ENCODE measurements at places on chromosomes 4 and X. TPM values are rescaled to one million over a fixed set of nuclear protein-coding genes. Genes with fewer than 3 reads are reported as not detected.

DNA sequence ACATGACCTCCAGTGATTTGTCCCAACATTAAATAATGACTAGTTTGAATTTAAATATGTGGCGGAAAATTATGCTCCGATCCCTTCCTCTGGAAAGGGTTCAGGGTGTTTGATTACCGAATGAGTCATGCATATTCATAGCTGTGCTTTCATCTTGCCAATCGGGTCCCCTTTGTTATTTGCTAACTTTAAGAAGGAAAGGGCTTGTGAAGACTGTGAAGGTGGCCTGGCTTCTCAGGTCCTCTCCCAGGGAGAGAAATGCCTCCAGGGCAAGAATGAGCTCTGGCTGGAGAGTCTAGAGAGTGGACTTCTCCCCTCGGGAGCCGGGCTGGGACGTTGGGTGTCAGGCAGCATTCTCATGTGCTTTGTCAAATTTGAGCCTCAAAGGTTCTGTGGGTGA is 155.5 kb upstream of the PSAPL1 start:
- no peak overlapping the region for H3K4me3 ChIP-seq
- DNase-seq, result no peak
- no peak overlapping the region for H3K27ac ChIP-seq

DNA sequence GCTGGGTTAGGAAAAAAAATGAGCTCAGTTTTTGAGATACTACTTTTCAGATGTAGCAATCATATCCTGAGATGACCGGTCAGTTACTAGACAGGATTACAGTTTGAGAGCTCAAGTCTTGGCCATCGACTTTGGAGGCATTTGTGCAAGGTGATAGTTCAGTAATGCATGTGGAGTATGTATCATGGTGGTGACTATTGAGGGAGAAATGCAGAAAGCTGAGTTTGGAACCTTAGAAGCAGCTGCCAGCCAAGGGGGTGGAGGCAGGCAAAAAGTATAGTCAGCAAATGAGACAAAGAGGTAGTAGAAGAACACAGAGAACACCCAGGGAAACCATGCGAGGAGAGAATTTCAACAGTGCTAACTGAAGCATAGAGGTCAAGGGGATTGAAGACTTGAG is 48.7 kb upstream of the SLC4A4 start:
- no peak overlapping the region for H3K4me3 ChIP-seq
- no peak for DNase-seq
- H3K4me1 ChIP-seq, result peaks cover 34% of the 10 kb centered on the region
- peak overlapping the region; percentile 13 for H3K27ac ChIP-seq
- no peaks in the 10 kb centered on the region for H3K27me3 ChIP-seq
- H3K36me3 ChIP-seq, result no peaks in the 10 kb centered on the region

- H3K27ac ChIP-seq, result no peak overlapping the region
- no peak overlapping the region for H3K4me3 ChIP-seq
- H3K4me1 ChIP-seq, result peaks cover 25% of the 10 kb centered on the region
- H3K36me3 ChIP-seq, result no peaks in the 10 kb centered on the region
- DNase-seq, result no peak
- no peaks in the 10 kb centered on the region for H3K27me3 ChIP-seq
Measured at GRCh38 chr4:5447755-5448154, 260.6 kb downstream of the EVC2 start.

- no peak overlapping the region for H3K27ac ChIP-seq
- DNase-seq, result no peak
- H3K4me3 ChIP-seq, result no peak overlapping the region
- no peaks in the 10 kb centered on the region for H3K36me3 ChIP-seq
- H3K4me1 ChIP-seq, result no peaks in the 10 kb centered on the region
Measured at GRCh38 chr4:7722766-7723387, 216.8 kb downstream of the AFAP1 start.

- no peaks in the 10 kb centered on the region for H3K27me3 ChIP-seq
- no peak overlapping the region for H3K4me3 ChIP-seq
- no peak overlapping the region for H3K27ac ChIP-seq
- peaks cover 13% of the 10 kb centered on the region for H3K4me1 ChIP-seq
Measured at GRCh38 chr4:1176398-1177273, 4.3 kb upstream of the SPON2 start.

- no peaks in the 10 kb centered on the region for H3K36me3 ChIP-seq
- no peaks in the 10 kb centered on the region for H3K27me3 ChIP-seq
- no peak overlapping the region for H3K27ac ChIP-seq
- DNase-seq, result no peak
Measured at GRCh38 chr4:125276811-125277210, 37.9 kb upstream of the FAT4 start.

DNA sequence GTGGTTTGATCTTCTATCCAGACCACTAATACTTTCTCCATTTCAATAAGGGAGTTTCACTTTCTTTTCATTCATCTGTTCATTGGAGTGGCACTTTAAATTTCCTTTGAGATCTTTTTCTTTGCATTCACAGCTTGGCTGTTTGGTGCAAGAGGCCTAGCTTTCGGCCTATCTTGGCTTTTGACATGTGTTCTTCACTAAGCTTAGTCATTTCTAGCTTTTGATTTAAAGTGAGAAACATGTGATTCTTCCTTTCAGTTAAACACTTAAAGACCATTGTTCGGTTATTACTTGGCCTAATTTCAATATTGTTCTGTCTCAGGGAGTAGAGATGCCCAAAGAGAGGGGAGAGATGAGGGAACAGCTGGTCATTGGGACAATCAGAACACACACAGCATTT is 24.3 kb downstream of the CXCL13 start:
- no peak overlapping the region for H3K27ac ChIP-seq
- no peaks in the 10 kb centered on the region for H3K4me1 ChIP-seq
- no peaks in the 10 kb centered on the region for H3K36me3 ChIP-seq
- peaks cover 5% of the 10 kb centered on the region for H3K27me3 ChIP-seq
- no peak overlapping the region for H3K4me3 ChIP-seq
- DNase-seq, result no peak

DNA sequence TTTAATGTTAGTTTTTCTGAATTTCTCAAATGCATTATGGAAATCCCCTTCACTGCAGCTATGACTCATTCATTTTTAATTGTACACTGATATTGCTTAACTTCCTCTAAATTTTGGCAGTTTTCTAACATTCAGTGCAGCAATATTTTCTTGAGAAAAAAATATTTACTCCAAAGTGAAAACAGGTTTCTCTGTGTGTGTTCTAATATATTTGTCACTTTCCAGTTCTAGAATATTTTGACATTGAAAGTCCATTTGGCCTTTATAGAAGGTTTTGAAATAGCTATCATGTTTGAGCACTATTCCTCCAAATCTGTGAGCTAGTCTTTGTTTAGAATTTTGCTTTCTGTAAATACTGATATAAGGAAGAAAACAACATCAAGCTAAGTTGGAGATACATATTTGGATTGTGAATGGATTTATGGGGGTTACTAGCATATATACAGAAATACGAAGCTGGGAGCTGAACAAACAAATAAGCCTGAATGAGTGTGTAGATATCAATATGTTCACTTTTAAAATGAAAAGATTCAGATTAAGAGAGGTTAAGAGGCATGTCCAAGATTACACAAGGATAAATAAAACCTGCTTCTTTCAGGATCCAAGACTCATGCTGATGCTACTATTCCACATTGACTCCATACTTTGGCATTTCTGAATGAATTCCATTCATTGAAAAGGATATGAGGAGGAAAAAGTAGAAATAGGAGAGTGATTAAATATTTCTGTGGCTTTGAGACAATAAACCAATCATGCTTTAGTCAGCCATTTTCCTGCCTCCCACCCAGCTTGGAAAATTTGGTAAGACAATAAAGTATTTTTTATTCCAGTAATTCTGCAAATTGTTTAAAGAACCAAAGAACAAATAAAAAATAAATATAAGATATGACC is 57.3 kb upstream of the SLIT2 start:
- H3K4me3 ChIP-seq, result no peak overlapping the region
- no peaks in the 10 kb centered on the region for H3K36me3 ChIP-seq
- no peak overlapping the region for H3K27ac ChIP-seq
- no peak for DNase-seq
- peaks cover 10% of the 10 kb centered on the region for H3K4me1 ChIP-seq

Gene INPP4B
- total RNA-seq, result 18.7 TPM

DNA sequence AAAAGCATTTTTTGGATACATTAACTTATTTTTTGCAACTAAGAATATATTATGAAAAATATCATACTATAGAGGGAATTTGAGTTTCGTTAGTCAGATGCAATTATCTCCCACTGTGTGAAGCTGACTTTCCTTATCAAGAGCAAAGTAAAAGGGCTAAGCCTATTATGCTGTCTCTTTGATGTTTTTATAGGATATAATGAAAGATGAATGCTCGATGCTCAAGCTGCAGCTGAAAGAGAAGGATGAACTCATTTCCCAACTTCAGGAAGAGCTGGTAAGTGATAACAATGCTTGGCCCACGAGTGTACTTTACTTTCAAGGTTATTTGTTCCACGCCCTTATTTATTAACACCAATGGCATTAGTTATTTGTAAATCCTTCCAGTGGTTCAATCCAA is 688.4 kb downstream of the CCSER1 start:
- H3K4me3 ChIP-seq, result no peak overlapping the region
- no peaks in the 10 kb centered on the region for H3K27me3 ChIP-seq
- H3K4me1 ChIP-seq, result no peaks in the 10 kb centered on the region
- no peak for DNase-seq
- H3K36me3 ChIP-seq, result no peaks in the 10 kb centered on the region
- H3K27ac ChIP-seq, result no peak overlapping the region

DNA sequence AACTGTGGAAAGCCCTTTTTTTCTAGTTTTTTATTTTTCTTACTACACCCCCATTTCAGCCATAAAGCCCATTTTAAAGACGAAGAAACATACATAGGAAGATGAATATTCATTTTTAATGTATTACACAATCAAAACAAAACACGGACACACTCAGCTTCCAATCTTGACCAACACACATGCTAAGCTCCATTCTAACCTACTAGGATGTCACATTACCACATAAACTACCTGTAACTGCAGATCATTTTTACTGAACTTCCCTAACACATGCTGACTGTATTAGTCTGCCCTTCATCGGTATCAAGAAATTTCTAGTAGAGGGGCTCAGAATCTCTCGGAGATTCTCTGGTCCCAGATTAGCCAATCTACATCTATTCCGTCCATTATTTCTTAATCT is 1.8 kb downstream of the CCNI start:
- no peak overlapping the region for H3K4me3 ChIP-seq
- no peak overlapping the region for H3K27ac ChIP-seq
- DNase-seq, result no peak
- H3K4me1 ChIP-seq, result peaks cover 48% of the 10 kb centered on the region

Gene KDM6A
- total RNA-seq, result 14.4 TPM

Gene TSPAN6
- total RNA-seq, result 17.8 TPM

Gene AFAP1
- total RNA-seq, result 107 TPM

Gene FGB
- 2.1 TPM for total RNA-seq

Gene MAGEA2
- total RNA-seq, result not detected

DNA sequence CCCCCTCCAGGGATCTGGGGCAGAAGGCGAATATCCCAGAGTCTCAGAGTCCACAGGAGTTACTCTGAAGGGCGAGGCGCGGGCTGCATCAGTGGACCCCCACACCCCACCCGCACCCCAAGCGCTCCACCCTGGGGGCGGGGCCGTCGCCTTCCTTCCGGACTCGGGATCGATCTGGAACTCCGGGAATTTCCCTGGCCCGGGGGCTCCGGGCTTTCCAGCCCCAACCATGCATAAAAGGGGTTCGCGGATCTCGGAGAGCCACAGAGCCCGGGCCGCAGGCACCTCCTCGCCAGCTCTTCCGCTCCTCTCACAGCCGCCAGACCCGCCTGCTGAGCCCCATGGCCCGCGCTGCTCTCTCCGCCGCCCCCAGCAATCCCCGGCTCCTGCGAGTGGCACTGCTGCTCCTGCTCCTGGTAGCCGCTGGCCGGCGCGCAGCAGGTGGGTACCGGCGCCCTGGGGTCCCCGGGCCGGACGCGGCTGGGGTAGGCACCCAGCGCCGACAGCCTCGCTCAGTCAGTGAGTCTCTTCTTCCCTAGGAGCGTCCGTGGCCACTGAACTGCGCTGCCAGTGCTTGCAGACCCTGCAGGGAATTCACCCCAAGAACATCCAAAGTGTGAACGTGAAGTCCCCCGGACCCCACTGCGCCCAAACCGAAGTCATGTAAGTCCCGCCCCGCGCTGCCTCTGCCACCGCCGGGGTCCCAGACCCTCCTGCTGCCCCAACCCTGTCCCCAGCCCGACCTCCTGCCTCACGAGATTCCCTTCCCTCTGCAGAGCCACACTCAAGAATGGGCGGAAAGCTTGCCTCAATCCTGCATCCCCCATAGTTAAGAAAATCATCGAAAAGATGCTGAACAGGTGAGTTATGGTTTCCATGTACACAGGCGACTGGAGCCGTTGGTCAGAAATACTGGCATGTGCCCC is at the start of gene CXCL1:
Gene CXCL1, plus strand, starts transcription at position 264 of the 926 bp plus-strand sequence. Its CDS starts 78 bp downstream, at position 342.
- no peaks in the 10 kb centered on the region for H3K36me3 ChIP-seq
- peaks cover 19% of the 10 kb centered on the region for H3K4me1 ChIP-seq
- H3K27ac ChIP-seq, result no peak within 1 kb of the TSS
- DNase-seq, result peak; percentile 84
- H3K27me3 ChIP-seq, result peaks cover 57% of the 10 kb centered on the region

GRCh38 chr4:91840359-91840758 is 463.4 kb upstream of the GRID2 start:
- no peak overlapping the region for H3K27ac ChIP-seq
- no peaks in the 10 kb centered on the region for H3K27me3 ChIP-seq
- no peaks in the 10 kb centered on the region for H3K36me3 ChIP-seq

- peaks cover 2% of the 10 kb centered on the region for H3K4me1 ChIP-seq
- peaks cover 27% of the 10 kb centered on the region for H3K36me3 ChIP-seq
- no peaks in the 10 kb centered on the region for H3K27me3 ChIP-seq
- no peak overlapping the region for H3K4me3 ChIP-seq
Measured at GRCh38 chr4:37852376-37852775, 25.9 kb downstream of the PGM2 start.

DNA sequence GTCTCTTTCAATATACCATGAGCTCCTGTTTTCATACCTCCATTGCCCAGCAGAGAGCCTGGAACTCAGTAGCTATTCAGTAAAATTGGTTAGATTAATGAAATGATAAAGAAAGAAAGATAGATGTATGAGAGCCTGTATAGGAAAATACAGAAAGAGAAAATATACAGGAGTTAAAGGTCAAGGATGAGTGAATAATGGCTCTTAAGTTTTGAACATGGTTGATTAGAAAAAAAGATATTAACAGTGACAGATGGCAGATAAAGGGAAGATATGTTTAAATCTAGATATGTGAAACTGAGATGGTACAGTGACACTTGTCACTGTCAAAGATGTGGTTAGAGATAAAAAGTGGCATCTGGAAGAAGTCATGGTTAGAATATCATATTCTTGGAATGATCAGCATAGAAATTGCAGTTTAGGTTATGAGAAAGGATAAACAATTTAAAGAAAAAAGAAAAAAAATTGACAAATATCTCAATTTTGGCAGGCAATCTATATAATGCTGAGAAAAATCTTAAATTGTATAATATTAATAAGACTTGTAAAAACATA is 179.2 kb downstream of the TBCK start:
- no peak overlapping the region for H3K27ac ChIP-seq
- peaks cover 9% of the 10 kb centered on the region for H3K36me3 ChIP-seq
- H3K4me1 ChIP-seq, result no peaks in the 10 kb centered on the region
- DNase-seq, result no peak
- no peaks in the 10 kb centered on the region for H3K27me3 ChIP-seq

Measured in chondrocyte (in vitro differentiated cells).